ENCODE measurements at places on chromosomes 13 and 19. TPM values are rescaled to one million over a fixed set of nuclear protein-coding genes. Genes with fewer than 3 reads are reported as not detected.

DNA sequence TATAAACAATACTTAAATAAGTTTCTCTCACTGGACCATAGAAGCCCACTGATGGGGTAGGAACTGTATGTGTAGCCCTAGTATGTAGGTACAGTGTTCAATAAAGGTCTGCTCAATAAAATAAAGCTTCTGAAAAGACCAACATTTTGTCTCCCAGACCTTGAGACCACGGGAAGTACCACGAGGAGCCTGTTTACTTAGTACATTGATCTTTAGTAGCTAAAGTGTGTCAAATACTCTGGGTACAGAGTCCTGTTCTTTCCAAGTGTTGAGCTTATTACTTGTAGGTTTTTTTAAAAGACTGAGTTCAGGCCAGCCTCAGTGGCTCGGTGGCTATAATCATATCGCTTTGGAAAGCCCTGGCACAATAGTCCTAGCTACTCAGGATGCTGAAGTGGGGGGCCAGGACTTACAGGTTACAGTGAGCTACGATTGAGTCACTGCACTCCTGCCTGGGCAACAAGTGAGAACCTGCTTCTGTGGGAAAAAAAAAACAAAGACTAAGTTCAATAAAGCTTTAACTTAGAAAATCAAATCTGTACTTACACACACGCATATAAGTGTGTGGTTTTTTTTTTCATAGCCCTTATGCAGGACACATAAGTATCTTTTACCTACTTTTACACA is 3.4 kb downstream of the MTRF1 start:
- DNase-seq = no peak

DNA sequence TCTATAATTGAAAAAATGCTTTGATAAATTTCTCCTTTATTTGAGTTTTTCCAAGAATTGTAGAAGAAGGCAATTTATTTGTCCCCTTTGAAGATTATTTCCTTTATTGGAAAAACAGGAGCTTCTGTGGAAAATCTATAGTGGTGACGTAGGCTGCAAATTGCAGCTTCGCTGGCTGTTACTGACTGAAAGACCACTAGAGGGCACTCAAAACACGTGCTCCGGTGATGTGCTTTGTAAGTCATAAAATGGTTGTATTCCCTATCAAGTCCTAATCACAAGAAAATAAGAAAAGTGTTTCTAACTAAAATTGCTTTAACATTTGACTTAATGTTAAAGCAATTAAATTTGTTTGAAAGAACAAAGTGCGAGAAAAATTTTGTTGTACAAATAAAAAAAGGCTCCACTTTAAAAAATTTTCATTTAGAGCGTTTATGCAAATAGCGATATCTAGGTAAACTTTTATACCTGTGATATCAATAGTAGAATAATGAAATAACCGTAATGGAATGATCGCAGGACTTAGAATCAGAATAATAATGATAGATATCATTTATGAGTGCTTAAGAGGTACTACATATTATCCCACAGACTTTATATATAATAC is 638.2 kb upstream of the SPRY2 start:
- DNase-seq = peak; percentile 85

DNA sequence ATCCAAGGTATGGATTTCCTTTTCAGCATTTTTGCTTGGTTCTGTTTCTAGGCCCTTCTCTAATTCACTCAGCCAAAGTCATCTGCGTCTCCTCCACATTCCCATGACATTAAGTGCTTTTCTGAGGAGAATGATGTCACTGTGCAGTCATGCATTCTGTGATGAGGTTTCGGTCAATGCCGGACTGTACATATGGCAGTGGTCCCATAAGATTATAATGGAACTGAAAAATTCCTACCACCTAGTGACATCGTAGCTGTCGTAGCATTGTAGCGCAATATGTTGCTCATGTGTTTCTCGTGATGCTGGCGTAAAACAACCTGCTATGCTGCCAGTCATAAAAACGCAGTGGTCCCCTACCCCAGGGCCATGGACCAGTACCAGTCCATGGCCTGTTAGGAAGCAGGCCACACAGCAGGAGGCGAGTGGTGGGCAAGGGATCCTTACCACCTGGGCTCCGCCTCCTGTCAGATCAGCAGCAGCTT is 63.4 kb upstream of the TNFRSF19 start:
- peak; percentile 35 for DNase-seq

CDX2 gene
- polyA plus RNA-seq = not detected

GRCh38 chr19:42531313-42531712 is 3.0 kb upstream of the CEACAM1 start:
- no peak for DNase-seq

GRCh38 chr13:52029569-52029968 is 5.1 kb downstream of the UTP14C start:
- DNase-seq = no peak

DNA sequence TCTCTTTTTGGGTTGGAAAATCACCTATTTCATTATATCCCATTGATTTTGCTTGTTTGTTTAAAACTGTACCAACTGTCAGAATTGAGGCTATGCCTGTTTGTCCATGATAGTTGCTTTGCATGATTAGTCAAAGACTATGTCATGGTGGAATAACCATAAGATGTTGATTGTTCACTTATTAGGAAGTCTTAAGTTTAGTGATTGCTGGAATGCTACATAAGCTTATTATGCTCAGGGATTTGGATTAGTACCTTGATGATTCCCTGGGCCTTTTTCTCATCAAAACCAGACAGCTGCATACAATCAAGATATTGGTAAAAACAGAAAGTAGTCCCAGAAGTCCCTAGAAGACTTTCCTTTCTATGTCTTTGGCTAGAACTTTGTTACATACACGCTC is 954.7 kb downstream of the PCDH9 start:
- no peak for DNase-seq

DNA sequence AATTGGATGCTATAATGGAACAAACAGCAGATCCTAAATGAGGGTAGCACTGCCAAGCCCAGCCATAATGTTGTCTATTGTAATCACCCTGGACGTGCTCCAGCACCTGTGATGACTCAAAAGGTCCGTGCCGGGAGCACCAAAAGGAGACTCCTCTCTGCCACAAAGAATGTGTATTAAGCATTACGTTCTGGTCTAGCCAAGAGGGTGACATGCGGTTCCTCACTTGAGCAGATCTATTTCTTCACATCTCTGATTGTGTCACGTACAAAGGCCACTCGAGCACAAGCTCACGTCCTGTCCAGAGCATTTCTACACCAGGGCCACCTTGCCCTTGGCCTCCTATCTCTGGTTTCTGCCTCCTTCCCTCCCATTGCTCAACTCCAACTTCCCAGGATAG is 219.9 kb upstream of the IRS2 start:
- no peak for DNase-seq

DNA sequence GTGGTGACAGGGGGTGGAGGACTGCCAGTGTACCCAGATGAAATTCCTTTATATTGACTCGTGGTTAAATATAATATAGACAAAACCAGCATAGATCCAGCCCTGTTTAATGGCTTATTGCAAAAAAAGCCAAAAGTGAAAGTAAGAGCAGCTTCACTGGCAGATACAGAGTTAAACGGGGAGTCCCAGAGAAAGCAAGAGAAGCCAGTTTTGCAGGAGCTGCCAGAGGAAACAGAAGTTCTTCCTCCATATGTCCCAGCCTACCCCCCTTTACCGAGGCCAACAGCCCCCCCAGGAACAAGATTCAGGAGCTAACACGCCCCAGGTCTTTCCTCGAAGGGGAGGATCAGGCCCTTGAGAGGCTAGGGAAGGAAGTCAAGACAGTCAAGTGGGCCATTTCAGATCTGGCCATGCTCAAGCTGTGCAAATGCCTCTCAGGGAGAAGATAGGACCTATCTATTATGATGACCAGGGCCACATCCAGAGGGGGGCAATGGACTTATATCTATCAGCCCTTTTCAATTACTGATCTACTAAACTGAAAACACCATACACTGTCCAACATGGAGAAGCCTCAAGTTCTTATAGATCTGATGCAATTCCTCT is 47.2 kb upstream of the ZNF737 start:
- no peak for DNase-seq

GRCh38 chr13:46896341-46897137 is at the start of gene HTR2A:
Gene HTR2A, minus strand, starts transcription at chr13:46897053. Its CDS starts 1,147 bp downstream, at chr13:46895906.
- DNase-seq = no peak

GAPDHS gene
- not detected for polyA plus RNA-seq

GRCh38 chr13:41061914-41062837 is 867 bp downstream of the WBP4 start:
- no peak for DNase-seq

DNA sequence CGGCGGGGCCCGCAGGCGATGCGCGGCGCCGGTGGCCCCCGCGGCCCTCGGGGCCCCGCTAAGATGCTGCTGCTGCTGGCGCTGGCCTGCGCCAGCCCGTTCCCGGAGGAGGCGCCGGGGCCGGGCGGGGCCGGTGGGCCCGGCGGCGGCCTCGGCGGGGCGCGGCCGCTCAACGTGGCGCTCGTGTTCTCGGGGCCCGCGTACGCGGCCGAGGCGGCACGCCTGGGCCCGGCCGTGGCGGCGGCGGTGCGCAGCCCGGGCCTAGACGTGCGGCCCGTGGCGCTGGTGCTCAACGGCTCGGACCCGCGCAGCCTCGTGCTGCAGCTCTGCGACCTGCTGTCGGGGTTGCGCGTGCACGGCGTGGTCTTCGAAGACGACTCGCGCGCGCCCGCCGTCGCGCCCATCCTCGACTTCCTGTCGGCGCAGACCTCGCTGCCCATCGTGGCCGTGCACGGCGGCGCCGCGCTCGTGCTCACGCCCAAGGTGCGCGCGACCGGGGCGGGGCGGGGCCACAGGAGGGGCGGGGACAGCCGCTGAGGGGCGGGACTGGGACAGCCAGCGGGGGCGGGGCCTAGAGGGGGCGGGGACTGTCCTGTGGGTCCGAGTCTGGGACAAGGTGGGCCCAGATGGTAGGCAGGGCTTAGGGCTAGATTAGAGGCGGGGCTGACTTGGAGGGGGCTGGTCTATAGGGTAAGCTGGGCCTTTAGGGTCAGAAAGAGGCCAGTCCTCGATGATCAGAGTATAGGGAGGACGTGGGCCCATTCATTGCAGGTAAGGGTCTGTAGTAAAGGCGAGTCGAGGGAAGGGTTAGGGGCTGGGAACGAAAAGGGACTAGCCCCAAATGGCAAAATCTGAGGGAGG is 5.1 kb downstream of the GRIN2D start:
- DNase-seq = no peak

GRCh38 chr13:51614350-51614786 is 30.1 kb downstream of the WDFY2 start:
- peak; percentile 53 for DNase-seq

- no peak for DNase-seq
These were observed 20.3 kb upstream of the GGACT start for GRCh38 chr13:100608906-100609305.

DNA sequence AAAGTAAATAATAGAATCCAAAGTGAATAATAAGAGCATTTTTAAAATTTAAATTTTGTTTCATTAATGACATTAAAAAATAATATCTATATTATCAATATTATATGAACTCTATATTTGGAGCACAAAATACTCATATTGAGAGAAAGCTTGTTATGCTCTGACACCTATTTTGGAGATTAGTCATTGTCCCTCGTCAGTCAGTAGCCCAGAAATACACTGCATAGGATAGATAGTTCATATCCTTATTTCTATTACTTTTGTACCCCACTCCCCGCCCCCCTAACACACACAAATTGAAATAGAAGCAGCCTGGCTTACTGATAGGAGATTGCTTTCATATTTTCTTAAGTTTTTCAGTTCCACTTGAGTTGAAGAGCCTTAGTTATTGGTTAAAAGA is 652.8 kb downstream of the PCDH9 start:
- no peak for DNase-seq

GRCh38 chr13:22915442-22916082 is 265.2 kb upstream of the SGCG start:
- DNase-seq = peak; percentile 56

DNA sequence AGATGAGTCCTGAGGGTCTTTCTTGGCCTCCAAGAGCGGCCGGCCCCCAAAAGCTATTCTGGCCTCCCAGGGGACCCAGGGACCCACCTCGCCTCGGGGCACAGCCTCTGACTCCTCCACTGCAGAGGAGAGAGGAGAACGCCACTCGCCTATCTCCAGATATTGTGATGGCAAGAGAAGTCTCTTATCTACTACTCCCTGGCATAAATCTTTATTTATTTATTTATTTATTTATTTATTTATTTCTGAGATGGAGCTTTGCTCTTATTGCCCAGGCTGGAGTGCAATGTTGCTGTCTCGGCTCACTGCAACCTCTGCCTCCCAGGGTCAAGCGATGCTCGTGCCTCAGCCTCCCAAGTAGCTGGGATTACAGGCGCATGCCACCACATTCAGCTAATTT is 11.0 kb downstream of the SLC7A9 start:
- no peak for DNase-seq

GRCh38 chr19:44512326-44513298 is 12.3 kb upstream of the ZNF180 start:
- no peak for DNase-seq

GRCh38 chr19:28446511-28446910 is 766.4 kb downstream of the UQCRFS1 start:
- no peak for DNase-seq

DNA sequence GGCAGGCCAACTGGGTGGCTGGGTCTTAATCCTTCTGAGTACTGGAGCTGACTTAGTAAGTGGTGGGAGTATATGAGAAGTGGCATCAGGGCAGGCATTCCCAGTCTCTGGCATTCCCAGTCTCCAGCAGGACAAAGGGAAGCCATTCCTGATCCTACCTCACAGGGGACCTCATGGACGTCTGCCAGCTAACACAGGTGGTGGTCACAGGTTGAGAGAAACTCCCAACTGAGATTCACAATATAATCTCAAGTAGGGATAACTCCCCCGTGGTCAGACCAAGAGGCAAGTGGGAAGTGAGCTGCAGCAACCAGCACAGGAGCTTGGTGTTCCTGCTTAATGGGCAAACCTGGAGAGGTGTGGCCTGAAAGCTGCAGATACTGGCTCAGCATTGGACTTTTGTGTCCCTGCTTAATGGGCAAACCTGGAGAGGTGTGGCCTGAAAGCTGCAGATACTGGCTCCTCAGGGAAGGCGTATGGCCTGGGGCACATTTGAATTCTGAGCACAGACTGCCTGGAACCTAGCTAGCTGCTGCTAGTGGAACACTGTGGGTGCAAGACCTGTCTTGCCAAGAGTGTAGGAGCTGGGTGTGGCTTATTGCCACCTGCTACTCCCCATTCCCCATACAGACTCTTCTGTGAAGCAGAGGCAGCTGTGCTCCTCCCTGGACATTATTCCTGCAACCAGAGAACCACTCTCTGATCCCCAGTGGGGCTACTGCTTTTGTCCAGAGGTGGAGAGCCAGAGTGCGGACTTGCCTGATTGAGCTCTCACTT is 25.9 kb upstream of the OR10H2 start:
- no peak for DNase-seq

OCEL1 gene
- polyA plus RNA-seq = 20.9 TPM

GRCh38 chr13:24688950-24689349 is 8.7 kb downstream of the ATP12A start:
- DNase-seq = no peak

GRCh38 chr19:455851-456546 is 4.8 kb downstream of the SHC2 start:
- no peak for DNase-seq

RYR1 gene
- 15.1 TPM for polyA plus RNA-seq

DCT gene
- polyA plus RNA-seq = 0.41 TPM

Data from spinal cord (tissue), 10 donors.